ENCODE measurements at places on chromosomes 11 and 22.

- peak; percentile 10 for DNase-seq
Measured at GRCh38 chr22:17705951-17706900, 67.7 kb downstream of the BCL2L13 start.

- no peak for DNase-seq
Measured at GRCh38 chr11:102703826-102704493, 1.6 kb downstream of the MMP27 start.

DNA sequence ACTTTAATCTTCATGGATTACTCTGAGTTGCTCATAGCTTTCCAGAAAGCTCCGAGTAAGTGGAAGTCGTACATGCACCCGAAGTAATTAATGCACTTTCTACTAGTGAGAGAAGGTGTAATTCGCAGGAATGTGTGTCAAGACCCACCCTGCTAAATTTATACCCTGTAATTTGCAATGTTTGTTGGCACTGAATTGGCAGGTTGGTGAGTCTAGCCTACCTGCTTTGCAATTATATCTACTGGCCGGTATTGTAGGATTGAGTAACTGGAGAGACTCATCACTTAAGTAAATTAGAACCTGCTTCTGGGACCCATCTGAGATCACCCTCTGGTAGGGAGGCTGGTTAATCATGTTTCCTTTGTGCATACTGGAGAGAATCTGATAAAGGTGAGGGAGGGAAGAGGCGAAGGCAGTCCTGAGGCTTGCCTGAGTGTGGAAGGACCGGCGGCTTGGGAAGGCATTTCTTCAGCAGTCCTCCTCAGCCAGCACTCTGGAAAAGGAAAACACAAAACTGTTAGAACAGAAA is 63.3 kb downstream of the LDLRAD3 start:
- DNase-seq = no peak

- DNase-seq = no peak
Measured at GRCh38 chr11:76419896-76420295, 24.9 kb upstream of the EMSY start.

DNA sequence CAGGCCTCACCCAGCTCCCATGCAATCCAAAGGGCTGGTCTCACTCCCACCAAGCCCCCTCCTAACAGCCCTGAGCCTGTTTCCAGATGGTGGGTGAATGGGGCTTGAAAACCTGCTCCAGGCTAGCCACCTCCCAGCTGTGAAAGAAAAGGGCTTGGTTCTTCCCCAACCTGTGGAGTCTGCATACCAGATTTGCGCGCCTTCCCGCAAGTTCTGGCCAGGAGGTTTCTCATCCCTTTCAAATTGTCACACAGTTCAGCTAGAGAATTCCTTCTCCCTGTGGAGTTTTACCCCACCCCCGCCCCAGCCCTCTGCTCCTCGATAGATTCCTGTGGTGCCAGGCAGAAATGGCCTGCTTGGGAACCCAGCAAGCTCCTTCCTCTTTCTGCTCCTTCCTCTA is 734.6 kb upstream of the FAT3 start:
- DNase-seq = no peak

DNA sequence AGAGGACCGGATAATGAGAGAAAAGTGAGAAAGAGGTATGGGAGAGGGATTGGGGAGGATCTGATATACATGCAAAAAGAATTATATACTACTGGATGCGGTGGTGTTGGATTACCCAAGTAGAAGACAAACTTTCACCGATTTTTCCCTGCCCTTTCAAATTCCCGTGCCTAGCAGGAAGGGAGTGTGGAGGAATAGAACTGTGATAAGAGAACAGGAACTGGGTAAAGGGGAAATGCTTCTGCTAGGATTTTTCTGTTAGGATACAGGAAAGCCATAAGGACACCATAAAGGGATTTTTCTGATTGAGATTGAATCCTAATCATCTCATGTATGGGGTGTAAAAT is 480 bp upstream of the MTMR2 start:
- no peak for DNase-seq

DNA sequence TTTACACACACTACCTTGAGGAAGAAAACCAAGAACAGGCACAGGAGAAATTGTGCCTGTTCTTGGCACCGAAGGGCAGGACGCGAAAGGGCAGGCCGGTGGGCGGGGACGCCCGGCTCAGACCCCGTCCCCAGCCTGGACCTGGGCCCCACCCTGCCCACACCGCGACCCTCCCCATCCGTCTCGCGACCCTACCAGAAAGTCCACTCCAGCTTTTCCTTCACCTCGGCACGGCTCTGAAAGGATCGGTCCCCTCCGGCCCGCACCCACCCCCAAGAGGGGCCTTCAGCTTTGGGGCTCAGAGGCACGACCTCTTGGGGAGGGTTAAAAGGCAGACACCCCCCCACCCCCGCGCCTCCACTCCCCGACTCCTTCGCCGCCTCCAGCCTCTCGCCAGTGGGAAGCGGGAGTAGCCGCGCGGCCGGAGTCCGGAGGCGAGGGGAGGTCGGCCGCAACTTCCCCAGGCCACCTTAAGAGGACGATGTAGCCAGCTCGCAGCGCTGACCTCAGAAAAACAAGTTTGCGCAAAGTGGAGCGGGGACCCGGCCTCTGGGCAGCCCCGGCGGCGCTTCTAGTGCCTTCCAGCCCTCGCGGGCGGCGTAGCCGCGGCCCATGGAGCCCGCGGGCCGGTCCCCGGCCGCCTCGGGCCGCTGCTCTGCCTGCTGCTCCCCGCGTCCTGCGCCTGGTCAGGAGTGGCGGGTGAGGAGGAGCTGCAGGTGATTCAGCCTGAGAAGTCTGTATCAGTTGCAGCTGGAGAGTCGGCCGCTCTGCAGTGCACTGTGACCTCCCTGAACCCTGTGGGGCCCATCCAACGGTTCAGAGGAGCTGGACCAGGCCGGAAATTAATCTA is 4.4 kb downstream of the SEC14L6 start:
- DNase-seq = no peak

DNA sequence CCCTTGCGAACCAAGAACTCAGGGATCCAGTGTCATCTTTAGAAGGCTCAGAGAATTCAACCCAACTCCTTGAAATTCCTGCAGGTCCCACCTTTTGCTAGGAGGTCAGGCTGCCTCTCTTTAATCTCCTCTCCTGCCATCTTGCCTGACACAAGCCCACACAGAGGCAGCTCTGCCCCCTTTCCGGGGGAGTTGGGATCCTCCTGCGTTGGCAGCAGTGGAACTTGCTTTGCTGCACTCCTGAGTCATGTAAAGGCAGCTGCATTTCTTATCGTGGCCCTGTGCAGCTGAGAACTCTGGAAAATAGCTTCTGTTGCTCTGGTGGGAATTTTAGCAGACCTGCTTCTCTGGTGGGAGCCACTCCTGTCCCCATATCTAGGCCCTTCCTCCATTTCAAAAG is 142.3 kb upstream of the TBCEL start:
- DNase-seq = no peak
